ENCODE measurements at places on chromosomes 11 and 22.
A peak's percentile ranks its signal among the peaks of the same experiment; 100 is the strongest.

DNA sequence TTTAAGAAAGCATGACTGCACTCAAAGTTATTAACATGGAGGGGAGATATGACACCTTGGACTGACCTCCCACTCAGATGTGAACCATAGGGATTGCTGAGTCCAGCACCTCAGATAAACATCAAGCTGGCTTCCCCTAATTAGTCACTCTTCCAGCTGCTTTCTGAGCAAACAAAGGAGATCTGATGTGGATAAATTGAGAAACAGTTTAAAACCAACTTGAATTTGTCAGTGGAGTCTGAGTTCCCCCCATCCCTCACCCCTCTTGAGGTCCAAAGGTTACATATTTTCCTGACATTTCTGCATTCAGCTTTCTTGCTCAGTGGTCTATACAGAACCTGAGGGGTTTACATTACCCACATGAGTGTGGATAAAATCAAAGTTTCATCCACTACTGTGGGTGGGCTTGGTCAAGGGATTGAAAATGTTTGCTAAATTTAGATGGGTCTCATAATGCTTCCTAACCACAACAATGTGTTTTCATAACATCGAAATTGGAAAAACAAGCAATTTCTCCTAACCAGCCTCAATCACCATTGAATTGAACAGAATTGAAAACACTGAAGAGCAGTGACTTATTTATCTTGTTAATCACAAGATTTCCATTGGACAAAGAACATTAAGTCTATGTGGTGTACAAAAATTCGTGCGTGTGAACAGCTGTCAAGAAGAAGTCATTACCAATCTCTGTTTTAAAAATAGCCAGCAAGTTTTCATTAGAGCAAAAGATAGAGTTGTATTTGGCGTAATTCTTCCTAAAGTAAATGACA is 292.3 kb downstream of the METTL15 start:
- DNase-seq: no peak

GRCh38 chr11:107265591-107266121 is 192.0 kb downstream of the CWF19L2 start:
- DNase-seq: no peak

DNA sequence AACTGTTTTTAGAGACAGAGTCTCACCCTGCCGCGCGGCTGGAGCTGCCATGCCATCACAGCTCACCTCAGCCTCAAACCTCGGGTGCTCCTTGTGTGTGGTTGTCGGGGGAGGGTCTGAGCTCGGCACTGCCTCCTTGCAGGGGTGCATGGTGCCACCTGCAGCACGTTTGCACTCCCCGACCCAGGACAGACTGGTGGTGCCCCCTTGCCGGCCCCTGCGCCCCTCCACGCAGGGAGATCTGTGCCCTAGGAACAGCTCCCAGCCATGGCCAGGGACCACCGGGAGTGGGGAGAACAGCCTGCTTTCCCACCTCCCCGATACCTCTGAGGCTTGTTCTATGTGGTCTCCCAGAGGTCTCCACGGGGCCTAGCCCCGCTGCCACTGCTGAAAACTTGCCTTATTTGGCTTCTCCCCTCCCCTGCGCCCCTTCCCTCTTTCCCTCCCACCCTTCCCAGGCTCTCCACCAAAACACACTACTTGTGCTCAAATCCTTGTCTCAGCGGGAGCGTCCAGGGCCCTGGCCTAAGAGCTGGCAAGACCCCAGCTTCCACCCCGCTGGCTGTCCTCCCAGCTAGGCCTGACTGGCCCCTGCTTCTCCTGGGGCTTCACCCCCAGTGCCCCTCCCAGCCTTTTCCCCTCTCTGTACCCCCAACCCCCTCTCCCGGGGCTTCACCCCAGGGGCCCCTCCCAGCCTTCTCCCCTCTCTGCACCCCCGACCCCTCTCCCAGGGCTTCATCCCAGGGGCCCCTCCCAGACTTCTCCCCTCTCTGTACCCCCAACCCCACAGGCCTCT is 13.4 kb upstream of the TPCN2 start:
- DNase-seq: no peak

DNA sequence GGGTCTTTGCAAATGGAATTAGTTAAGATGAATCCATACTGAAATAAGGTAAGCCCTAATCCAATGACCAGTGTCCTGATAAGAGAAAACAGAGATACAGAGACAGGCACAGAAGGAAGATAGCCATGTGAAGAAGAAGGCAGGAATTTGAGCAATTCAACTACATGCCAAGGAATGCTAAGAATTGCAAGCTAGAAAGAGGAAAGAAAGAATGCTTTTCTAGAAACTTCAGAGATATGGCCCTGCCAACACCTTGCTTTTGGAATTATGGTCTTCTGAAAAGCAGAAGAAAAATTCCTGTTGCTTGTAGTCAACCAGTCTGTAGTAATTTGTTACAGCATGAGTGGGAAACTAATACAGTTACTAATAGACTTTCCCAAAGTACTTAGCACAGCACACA is 111.3 kb downstream of the SLC17A6 start:
- no peak for DNase-seq

GRCh38 chr22:28923826-28924732 is 40.7 kb downstream of the ZNRF3 start:
- no peak for DNase-seq

GRCh38 chr22:48757985-48758561 is 1069.6 kb downstream of the BRD1 start:
- no peak for DNase-seq

GRCh38 chr11:116720895-116721294 is 51.9 kb downstream of the BUD13 start:
- no peak for DNase-seq

DNA sequence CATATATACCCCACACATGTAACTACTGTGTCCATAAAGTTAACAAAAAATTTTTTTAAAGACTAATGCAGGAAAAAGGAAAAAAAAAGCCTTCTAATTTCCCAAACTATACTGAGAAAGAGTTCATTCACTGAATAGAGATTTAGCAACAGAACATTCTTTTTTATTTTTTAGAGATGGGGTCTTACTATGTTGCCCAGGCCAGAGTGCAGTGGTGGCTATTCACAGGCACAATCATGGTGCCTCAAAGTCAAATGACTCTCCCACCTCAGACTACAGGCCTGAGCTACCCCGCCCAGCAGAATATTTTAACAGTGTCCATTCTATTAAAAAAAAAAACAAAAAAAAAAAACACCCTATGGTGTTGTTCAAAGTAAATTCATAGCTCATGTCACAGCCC is 25.7 kb downstream of the DGCR2 start:
- DNase-seq: no peak

GRCh38 chr11:75333022-75333806 is 18.2 kb downstream of the ARRB1 start:
- DNase-seq: no peak

GRCh38 chr22:26406118-26406517 is 22.9 kb upstream of the ASPHD2 start:
- DNase-seq: no peak

DNA sequence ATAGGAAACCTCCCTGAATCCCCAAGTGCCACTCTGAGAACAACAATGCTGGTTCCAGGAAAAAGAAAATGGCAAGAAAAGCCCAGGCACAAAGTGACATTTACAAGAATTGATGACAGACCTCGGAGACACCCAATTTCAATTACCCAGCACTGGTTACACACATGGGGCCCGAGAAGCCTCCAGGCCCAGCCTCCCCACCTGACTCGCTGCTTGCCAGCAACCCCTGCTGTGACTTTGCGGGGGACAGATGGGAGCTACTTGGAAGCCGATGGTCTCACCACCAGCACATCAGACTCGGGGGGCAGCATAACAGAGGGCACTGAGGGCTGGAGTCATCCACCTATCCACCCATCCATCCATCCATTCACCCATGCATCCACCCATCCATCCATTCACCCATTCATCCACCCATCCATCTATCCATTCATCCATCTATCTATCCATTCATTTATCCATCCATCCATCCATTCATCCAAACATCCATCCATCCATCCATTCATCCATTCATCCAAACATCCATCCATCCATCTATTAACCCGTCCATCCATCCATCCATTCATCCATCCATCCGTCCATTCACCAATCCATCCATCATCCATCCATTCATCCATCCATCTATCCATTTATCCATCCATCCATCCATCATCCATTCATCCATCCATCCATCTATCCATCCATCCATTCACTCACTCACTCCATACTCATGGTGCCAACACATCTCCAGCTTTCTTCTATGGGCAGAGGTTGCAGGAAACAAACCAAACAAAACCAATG is 567.6 kb downstream of the BRD1 start:
- DNase-seq: no peak

DNA sequence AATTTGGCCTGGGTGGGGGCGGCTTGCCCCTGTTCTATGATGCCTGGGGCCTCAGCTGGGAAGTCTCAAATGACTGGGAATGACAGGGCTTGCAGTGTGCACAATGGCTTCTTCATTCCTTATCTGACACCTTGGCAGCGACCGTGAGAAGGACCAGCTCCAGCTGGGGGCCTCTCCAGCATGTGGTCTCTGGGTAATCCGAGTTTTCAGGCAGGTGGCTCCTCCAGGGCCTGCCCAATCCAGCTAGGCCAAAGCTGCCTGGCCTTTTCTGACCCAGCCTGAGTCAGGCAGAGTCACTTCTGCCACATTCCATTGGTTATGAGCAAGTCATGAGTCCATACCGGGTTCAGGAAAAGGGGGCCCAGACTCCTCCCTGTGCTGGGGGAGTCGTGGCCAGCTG is 646.0 kb downstream of the OPCML start:
- DNase-seq: no peak

GRCh38 chr22:42880815-42881214 is 23.7 kb upstream of the ARFGAP3 start:
- no peak for DNase-seq

DNA sequence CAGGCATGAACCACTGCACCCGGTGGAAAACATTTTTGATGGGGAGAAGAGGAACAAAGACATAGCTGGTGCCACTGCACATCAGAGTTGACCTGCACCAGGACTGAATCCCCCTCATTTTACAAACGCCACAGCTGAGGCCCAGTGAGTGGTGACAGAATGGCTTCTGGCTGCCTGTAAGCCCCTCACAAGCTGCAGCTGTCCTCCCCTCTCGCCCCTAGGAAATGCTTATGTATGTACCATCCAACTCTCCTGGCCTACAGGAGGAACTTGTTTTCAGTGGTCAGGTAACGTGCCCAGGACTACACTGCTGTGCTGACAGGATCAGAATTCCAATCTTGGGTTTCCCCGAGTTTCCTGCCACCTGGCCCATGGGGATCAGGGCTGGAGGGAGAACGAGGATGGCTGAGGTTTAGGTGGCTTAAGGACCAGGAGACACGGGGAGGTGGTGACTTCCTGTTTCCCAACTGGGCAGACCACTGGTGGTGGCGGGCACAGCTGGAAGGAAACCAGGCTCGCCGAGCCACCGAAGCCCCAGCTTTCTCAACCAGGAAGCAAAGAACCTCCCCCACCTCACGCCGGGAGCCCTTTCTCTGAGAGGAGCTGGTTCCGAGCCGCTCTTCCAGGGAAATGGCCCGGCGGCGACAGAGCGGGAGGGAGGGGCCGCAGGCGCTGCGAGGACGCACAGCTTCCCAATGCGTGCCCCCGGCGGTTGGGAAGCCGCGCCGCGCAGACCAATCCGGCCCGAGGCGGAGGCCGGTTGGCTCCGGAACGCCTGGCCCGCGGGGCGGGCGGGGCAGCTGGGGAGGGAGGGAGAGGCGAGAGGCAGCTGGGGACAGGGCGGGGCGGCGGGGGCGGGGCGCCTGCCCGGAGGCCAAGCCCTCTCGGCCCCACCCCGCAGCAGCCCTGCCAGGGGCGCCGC is 1.0 kb upstream of the LRFN4 start:
- peak; percentile 85 for DNase-seq

- no peak for DNase-seq
Observed at GRCh38 chr11:69326622-69327219, 32.8 kb downstream of the MYEOV start.

DNA sequence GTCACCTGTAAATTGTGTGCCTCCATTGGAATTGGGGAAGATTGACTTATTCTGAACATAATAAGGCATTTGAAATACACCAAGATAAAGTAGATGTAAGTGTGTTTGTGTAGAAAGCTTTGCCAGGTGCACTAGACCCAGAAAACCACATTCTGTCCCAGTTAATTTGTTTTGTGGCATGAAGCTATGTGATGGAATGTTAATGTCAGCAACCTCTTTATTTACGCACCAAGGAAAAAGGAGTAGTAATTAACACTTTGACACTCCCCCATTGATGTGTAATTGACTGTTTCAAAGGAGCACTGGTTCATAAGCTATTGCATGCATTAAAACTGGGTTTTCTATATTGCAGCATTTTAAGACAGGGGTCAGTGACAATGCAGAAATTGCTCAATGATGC is 14.3 kb downstream of the EIF3M start:
- no peak for DNase-seq

- no peak for DNase-seq
Observed at GRCh38 chr11:65814131-65814985, 19.4 kb upstream of the SNX32 start.

GRCh38 chr11:125398994-125399640 is 96.9 kb downstream of the FEZ1 start:
- DNase-seq: no peak

DNA sequence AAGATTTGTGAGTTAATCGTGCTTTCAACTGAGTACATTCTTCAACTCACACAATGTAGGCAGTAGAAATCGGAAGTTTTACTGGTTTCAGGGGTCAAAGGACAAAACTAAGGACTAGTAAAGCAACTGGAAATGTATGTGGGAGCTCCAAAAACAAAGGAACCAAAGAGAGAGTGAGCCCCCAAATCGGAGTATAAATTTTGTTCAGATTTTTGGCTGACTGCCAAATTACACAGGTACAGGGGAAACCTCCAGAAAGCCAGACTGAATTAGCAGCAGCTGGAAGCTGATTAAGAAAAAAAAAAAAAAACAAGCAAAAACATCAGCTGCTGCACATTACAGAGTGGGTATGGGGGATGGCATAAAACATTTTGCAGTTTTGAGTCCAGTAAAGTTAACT is 75.2 kb upstream of the GNAZ start:
- DNase-seq: no peak

DNA sequence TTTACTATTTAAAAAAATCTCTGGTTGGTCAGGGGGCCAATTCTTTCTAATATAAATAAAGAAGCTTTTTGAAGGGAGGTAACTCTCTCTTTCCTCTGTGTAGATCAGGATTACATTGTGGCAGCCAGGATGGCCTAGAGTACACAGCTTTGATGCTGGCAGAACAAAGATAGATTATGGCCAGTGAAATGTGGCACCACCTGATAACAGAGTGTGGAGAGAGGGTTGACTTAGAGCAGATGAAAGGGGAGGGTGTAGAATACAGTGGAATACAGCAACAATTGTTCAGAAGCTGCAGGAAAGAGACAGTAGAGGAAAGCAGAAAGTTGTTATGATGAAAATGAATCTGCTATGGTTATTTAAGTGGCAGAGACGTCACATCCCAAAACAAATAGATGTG is 99.0 kb downstream of the FAR1 start:
- no peak for DNase-seq

- peak; percentile 14 for DNase-seq
Observed at GRCh38 chr22:16601437-16602223, 9.0 kb upstream of the CCT8L2 start.

- DNase-seq: no peak
Observed at GRCh38 chr11:21650961-21651360, 541.9 kb upstream of the ANO5 start.

DNA sequence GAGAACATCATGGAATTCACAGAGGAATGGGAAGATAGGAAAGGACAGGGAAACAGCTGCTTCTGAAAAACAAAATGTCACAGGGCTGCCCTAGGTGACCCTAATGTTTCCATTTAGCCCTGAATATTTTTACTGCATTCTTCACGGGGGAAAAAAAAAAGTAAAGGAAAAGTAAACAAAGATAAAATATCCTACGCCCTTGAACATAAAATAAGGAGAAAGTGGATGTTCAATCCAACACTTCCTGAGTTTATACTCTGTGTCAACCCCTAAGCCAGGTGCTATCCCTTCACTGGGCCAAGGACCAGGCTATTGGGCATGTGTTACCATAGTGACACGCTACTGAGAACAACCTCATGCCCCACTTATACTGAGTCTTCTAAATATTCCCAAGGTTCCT is 84.7 kb downstream of the FAM76B start:
- DNase-seq: no peak

All from stimulated activated CD8-positive, alpha-beta memory T cell treated with anti-CD3 and anti-CD28 coated beads, Interleukin-2, amount 100 ng/mL, for 48 hours (primary cell).